NCI-H1048 (cell line): ENCODE measurements at places on chromosomes 11 and 22.

- DNase-seq: no peak
Measured at GRCh38 chr11:12090061-12090591, 20.3 kb upstream of the MICAL2 start.

- peak; percentile 81 for DNase-seq
Measured at GRCh38 chr11:112321501-112322172, 61.0 kb upstream of the PLET1 start.

- no peak for DNase-seq
Measured at GRCh38 chr22:40178417-40179409, 988 bp downstream of the TNRC6B start.

DNA sequence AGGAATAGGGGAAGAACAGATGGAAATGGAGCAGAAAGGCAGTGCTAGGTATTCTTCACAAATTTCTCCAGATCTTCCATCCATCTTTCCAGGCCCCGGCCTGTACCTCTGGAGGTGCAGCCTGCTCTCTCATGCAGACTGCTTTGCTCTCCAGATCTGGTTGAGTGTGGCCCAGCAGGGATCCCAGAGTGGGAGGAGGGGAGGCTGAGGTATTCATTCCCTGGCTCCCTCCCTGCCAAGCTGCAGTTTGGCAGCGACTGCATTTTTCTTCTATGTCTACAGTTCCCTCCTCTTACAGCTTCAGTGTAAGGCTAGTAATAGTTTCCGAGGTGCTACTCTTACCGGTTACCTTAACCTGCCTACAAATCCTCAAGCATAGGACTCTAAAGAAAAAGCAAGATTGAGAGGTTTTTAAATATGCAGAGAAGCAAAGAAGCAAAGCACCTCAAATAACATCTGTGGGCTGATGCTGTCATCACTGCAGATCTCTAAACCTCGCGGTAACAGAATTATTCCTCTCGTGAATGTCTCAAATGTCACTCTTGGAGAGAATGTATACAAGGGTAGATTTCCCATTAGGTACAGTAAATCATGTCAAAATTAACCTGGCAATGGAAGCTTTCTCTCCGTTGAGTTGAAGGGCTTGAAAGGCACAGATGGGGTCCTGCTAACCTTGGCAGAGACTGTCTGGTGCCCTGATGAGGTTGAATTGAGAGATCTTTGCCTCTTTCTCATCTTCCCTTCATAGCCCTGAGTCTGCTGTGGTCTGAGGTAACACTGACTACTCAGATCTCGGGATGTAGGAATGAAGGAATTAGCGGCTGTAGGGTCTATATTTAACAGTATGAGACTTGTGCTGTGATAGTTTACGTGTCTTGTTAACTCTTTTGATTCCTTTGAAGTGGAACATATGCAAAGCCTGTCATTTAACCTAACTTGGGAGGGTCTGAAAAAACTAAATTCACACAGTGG, 297.9 kb upstream of the C11orf87 start:
- no peak for DNase-seq

GRCh38 chr11:11895672-11896071, 53.9 kb downstream of the USP47 start:
- no peak for DNase-seq

GRCh38 chr11:34356913-34357700, 703 bp downstream of the ABTB2 start:
- DNase-seq: no peak

GRCh38 chr22:37109242-37109917, at the start of gene TMPRSS6:
Gene TMPRSS6, minus strand, starts transcription at chr22:37109713. Its CDS starts 6,296 bp downstream, at chr22:37103417.
- no peak for DNase-seq

GRCh38 chr11:74397501-74398243, 561 bp downstream of the PGM2L1 start:
- no peak for DNase-seq

DNA sequence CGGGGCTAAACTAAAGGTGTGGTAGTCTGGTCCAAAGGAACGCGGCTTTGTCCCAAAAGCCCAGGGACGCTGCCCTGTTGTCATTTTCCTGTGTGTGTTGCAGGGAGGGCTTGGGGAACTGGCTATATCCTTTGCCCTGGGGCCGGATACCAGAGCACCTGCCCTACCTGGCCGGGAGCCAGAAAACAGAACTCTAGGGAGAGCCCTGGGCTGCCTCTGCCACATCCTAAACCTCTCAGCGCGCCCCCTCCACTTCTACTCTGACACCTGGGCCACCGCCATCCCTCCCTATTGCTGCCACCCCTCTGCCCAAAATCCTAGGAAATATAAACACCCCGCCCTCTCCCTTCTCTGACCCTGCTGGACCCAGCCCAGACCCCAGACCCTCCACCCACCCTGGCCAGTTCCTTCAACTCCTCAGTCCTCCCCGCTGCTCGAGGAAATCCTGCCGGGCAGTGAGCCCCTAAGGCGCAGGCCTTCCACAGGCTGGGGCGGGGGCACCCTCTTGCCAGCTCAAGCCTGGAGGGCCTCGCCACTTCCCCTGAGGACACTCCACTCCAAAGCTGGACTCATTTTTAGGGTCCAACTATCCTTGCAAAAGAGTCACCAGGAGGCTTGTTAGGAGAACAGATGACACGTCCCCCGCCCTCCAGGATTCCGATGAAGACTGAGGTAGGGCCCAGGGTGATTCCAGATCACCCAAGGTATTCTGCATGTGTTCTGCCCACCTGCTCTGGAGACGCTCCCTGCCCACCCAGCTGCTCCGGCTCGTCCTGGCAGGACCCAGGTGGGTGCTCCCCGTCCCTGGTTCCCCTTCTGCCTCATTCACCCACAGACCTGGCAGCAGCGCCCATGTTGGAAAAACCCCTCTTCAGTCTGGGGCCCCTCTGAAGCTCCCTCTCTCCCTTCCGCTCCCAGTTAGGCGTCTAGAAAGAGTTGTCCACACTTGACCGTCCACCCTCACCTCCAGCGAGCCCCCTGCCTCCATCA, 12.2 kb downstream of the KCTD17 start:
- DNase-seq: no peak

DNA sequence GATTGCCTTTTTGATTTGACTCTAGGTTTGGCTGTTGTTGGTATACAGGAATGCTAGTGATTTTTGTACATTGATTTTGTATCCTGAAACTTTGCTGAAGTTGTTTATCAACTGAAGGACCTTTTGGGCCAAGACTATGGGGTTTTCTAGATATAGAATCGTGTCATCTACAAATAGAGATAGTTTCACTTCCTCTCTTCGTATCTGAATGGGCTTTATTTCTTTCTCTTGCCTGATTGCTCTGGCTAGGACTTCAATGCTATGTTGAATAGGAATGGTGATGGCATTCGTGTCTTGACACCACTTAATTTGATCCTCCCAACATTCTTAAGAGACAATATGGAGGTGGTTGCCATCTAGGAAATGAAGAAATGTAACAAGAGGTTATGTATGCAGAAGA, 388.1 kb upstream of the API5 start:
- no peak for DNase-seq

DNA sequence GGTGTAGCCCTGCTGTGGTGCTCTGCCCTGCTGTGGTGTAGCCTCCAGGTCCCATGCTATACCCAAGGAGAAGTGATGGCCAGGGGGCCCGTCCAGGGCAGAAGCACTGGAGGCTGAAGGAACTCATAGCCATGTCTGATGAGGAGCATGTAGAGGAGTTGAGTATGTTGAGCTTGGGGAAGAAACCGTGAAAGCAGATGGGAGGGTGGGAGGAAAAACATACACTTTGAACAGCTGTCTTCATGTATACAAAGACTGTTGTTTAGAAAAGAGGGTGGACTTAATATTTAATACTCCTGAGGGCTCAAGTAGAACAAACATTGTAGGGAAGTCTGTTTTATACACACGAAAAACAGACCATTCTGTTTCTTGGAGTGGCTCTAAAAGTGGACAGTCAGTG, 26.6 kb upstream of the TTC12 start:
- DNase-seq: no peak

DNA sequence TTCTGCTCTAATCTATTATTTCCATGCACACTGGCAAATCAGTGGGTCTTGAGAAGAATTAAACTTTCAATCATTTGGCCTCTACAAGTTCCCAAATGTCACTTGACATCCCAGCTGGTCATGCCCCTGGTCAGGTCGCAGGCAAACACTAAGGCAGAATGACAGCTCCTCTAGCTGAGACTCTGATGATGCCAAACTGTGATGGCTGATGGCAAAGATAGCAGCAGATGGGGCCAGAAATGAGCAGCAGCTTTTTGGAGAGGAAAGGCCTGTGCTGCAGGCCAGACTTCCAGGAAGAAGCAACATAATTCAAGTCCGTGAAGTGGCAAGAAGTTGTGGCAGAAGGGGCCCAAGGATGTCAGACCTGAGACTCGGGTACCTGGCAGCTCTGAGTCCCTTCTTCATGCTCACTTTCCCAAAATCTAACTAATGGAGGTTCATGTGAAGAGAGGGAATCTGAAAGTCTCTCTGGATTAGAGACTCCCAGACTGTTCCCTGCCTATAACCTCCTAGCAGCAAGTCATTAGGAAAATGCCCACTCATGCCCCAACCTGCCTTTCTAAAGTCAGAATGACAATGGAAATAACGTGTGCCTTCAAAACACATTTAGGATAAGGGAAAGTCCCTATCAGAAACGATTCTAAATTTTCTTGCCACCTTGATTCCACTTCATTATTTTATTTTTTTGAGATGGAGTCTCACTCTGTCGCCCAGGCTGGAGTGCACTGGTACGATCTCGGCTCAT, 9.4 kb upstream of the PMM1 start:
- DNase-seq: no peak

GRCh38 chr11:40269865-40270264, 1189.6 kb downstream of the LRRC4C start:
- DNase-seq: no peak

- no peak for DNase-seq
Measured at GRCh38 chr11:93225662-93226061, 27.9 kb upstream of the SLC36A4 start.

GRCh38 chr11:45665206-45665932, at the start of gene CHST1:
Gene CHST1, minus strand, starts transcription at chr11:45665622. Its CDS starts 14,699 bp downstream, at chr11:45650923.
- no peak for DNase-seq

GRCh38 chr11:129731316-129731715, 84.3 kb upstream of the TMEM45B start:
- DNase-seq: no peak

DNA sequence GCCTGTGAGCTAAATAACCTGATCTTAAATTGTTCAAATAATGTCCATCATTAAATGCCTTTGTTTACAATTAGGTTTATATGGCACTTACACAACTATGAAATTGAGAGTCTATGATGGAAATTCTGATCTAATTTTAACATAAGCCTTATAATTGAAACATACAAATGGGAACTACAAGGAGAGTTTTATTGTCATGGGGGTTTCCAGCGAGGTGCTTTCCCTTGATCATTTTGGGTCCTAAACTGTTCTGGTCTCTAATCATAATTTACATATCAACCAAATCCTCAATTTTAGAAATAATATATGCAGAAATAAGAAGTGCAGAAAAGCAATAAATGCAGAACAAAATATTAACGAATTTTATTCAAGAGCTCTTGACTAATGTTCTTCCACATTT, 44.9 kb downstream of the RRAS2 start:
- DNase-seq: no peak

DNA sequence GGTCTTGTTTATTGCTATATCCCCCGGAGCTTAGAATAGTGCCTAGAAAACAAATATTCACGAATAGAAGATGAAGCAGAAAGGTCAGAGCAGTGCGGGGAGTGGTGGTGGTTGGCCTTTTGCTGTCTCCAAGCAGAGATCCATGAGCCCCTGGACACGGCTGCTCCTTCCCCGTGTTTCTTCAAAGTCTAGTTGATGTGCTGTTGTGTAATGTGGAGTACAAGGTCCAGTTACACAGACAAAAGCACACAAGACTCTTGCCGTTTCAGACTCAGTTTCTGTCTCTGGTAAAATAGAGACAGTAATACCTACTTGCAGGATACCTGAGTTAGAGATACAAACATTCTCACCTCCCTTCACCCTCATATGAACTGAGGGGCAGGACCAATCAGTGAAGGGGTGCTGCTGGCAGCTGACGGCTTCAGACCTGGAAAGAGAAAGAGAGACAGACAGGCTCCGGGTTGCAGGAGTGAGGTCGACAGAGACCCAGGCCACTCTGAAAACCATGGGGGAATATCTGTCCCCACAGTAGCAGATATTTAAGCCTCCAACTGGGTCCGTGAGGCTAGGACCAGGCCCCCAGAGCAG, 56.2 kb downstream of the RASSF10 start:
- DNase-seq: no peak

DNA sequence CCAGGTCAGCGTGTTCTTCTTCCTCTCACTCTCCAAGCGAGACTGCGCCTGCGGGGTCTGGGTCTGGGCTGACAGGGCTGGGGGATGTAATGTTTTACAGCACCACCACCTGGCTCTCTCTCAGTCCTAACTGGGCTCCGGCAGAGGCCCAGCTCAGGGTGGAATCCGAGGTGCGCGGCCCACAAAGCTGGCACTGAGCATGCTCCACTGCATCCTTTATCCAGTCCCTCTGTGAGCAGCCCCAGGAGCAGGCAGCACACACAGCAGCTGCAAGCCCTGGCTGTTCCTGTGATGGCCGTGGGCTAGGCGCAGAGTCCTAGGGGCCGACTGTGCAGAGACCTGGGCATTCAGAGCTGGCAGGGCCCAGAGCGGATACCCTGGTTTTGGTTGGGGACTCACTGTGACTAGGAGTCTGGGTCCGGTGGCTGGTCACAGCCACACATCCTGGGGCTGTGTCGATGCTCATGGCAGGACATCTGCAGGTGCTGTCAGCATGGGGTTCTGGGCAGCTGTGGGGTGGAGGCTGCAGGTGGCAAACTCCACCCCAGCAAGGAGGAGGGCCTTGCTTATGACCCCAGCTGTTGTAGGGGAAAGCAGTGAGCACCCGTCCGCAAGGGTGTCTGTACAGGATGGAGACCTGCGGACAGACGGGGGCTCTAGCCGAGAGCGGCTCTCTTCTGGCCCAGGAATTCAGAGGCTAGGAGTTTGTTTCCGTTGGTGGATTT, 4.0 kb downstream of the LRRC75B start:
- DNase-seq: no peak

DNA sequence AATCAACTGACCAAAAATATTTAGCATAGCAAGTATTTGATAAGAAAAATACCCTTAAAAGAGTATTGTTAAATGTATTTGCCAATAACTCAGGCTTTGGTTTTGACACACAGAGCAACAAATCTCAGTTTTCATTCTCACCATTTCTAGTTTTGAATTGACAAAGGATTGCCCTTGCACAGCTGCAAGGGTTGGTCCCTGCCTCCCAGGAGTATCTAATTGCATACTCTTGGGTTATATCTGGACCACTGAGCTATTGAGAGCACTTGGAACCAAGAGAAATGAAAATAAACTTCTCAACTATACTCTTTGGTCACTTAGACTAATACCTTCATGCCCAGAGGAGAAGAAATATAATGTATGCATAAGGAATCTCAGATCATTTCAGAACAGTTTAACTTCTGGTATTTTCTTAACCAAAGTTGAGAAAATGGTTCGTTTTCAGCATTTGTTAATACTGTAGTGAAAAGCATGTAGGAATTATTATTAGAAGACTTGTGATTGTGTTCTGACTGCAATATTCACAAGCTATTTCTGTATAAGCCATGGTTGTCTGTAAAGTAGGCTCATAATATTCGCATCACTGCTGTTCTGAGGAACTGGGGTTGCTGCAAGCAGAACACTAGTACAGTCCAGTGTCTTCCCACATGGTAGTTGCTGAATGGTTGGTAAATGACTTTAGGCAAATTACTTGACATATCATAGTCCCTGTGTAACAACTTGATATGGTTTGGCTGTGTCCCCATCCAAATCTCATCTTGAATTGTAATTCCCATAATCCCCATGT, 7.9 kb downstream of the C2CD3 start:
- no peak for DNase-seq

- DNase-seq: no peak
Measured at GRCh38 chr22:36285545-36285944, 32.6 kb downstream of the APOL1 start.
